Cardiac septum (tissue), 1 donor: ENCODE measurements at places on chromosomes 5 and 9.

DNA sequence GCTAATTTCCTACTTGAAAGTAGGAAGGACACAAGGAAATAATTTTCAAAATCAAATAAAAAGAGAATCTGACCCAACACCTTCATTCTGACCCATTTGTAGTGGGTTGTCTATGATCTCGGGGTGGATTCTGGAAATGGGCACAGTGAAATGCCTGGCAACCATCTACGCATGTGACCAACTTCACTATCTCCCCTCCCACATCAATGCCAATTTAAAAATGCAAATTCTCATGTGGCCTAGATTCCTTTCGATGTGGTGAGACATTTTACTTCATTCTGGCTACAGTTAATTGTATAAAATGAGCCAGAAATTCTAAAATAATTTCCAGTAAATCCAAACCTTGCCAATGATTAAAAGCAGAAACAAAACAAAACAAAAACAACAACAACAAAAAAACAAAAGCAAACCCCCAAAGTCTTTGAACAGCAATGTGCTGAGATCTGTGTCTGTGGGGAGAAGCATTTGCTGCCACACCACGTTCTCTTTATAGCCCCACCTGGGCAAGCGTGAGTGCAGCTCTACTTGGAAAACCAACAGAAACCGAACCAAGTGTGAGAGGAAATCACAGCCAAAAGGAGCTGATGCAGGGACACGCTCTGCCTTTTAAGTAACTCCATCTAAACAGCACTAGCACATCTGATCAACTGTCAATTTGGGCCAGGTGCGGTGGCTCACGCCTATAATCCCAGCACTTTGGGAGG is 59.0 kb downstream of the USP20 start:
- peak; percentile 27 for DNase-seq

DNA sequence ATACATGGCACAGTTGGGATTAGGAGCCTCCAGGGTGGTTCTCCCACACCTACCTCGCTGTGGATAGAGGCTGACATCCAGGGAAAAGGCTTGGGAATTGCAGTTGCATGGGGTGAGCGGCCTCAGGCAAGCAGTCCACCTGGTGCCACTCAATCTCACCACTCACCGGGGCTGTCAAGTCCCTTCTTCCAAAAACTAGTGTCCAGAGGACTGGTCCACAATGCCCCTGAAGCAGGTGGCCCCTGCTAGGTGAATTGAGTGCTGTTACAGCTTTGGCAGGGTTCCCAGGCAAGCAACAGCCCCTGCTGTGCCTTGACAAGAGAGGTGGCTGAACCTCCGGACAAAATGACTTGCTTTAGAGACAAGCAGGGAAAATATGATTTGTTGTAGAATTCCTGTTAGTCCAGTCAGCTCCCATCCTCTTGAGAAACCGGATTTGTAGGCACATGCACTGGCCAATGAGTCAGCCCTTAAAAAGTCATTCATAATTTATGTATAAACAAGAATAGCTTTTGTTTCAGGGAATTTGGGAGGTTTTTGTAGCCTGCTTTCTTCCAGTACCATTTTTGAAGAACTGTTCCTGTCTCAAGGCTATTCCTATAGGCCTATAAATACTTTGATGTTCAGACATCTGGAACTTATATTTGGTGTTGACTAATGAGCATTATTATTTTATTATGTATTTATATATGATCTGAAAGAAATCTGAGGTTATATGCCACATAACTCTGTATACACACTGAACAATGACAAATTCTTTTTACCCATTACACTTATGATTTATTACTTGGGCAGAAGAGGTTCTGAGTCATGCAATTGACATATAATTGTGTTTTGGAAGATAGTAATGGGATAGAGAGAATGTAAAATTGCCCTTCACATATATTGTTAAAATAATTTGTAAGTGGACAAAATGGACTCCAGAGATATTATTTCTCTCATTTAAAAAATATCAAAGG is 411.1 kb downstream of the ACTL7B start:
- no peak for DNase-seq

DNA sequence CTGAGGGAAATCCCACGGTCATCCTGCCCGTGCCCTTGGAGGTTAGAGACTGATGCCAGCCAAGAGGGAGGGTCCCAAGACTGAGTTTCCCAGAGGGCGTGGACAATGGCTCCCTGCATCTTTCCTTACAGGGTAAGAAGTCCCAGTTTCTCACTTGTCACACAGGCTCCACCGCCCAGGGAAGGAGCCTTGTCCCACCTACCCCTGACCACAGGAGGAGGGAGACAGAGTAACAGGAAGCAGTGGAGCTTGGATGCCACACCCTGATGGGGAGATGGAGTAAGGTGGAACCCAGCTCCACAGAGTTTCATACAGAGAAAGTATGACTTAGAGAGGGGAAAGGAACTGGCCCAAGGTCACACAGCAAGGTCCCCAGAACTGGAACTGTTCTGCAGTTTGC is 9.4 kb upstream of the CD74 start:
- no peak for DNase-seq

GRCh38 chr5:93793159-93793781 is 51.9 kb upstream of the POU5F2 start:
- no peak for DNase-seq

GRCh38 chr5:178186427-178186826 is 744 bp downstream of the GMCL2 start:
- no peak for DNase-seq

GRCh38 chr9:105039175-105039799 is 111.3 kb upstream of the ABCA1 start:
- DNase-seq = no peak

GRCh38 chr5:176535101-176535663 is 2.0 kb downstream of the RNF44 start:
- no peak for DNase-seq

DNA sequence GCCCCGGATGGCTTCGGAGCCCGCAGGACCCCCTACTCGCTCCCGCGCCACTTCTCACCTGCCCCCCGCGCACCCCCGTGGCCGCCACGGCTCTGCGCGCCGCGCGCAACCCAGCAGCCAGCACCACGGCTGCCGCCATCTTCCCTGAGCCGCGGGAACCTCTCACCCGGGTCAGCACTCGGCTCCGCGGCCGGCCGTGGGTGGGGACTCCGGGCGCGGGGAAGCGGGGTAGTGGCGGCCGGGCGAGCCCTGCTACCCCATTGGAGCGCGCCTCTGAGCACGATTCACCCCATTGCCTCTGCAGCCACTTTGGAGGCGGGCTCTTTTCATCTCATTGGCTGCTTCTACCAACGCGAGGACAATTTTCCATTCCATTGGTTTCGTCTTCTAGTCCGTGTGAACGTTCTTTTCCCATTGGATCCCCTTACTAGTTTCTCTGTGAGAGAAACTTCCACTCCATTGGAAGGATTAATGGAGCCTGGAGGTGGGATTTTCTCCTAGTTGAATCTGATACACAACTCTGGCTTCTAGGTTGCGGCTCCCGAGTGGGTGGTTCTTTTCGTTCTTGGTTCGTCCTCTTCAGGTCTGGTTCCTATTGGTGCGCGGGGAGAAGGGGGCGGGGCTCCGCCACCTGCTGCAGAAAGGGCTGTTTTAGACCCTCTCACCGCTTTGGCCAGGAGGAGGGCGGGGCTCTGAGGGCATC is at the start of gene HINT2:
HINT2 (minus strand) TSS at position 202 of the 703 bp plus-strand sequence; CDS start at position 139, 63 bp downstream.
- peak; percentile 96 for DNase-seq

DNA sequence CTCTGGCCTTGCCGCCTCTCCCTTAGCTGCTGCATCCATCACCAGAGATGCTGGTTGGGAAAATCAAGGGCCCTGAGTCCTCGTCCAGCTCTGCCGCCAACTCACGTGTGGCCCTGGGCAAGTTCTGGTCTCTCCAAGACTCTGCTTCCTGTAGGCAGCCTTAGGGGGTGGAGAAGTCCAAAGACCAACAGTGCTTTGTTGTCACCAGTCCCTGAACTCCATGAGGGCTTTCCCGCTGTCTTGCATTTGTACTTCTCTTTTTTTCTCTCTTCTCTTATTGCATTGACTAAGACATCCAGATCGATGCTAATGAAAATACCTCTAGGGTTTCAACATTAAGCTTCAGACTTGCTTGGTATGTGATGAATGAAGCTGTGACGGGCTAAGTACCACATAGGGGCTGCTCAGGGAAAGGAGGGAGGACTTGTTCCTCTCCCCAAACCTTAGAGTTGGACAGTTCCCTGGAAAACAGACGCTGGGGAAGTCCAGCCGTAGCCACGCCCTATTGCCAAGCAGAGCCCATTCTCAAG is 63.7 kb upstream of the STXBP1 start:
- no peak for DNase-seq

- DNase-seq = no peak
Measured at GRCh38 chr5:86143837-86144236, 473.9 kb upstream of the COX7C start.

DNA sequence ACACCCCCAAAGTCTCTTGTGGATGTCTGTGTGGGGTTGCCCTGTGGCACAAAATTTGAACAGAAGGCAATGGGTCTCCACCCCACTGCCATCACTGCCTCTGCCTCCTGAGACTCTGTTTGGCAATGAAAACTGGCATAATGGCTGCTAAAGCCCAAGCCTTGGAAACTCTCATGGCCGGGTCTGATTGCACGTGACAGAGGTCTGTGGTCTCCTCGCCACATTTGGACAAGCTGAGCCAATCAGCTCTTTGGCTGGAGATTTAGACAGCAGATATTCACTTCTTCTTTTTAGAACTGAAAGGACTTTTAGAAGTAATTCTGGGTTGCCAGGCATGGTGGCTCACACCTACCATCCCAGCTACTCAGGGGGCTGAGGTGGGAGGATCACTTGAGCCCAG is 5.5 kb downstream of the GGTA1 start:
- no peak for DNase-seq
